ENCODE measurements at places on chromosomes 6 and 20. TPM values are rescaled to one million over a fixed set of nuclear protein-coding genes. Genes with fewer than 3 reads are reported as not detected.

Gene LY6G6D
- total RNA-seq, result not detected

Gene ENPP4
- total RNA-seq, result 22.0 TPM

Gene LRRC73
- 0.59 TPM for total RNA-seq

Gene ACTL10
- total RNA-seq, result 3.9 TPM

Gene CALHM6
- 8.2 TPM for total RNA-seq

Gene PSMB9
- total RNA-seq, result 20.1 TPM

Gene PNPLA1
- total RNA-seq, result not detected

Gene NAA20
- total RNA-seq, result 23.4 TPM

Gene SEMG1
- not detected for total RNA-seq

Gene CNR1
- total RNA-seq, result 10.7 TPM

Gene SLC32A1
- total RNA-seq, result not detected

Gene CLIC5
- 6.6 TPM for total RNA-seq

DNA sequence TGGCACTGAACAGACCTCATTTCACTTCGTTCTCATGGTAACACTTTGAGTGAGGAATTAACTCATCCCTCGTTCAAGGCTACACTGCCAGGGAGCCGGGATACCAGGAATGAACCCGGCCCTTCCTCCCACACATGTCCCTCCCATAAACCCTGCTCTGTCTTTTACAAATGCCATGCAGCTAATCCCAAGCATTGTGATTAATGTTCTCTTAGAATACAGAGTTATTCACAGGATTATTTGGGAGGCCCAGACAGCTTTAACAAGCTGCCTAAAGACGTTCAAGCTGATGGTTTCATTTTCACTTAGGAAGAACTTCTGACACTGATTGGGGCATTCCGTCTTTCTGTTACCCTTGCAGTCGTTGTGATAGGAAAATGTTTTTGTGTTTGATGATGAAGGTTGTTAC lies 42.5 kb upstream of the CD83 start:
- DNase-seq, result no peak

GRCh38 chr6:154386848-154387717 lies 30.5 kb upstream of the IPCEF1 start:
- DNase-seq, result no peak

DNA sequence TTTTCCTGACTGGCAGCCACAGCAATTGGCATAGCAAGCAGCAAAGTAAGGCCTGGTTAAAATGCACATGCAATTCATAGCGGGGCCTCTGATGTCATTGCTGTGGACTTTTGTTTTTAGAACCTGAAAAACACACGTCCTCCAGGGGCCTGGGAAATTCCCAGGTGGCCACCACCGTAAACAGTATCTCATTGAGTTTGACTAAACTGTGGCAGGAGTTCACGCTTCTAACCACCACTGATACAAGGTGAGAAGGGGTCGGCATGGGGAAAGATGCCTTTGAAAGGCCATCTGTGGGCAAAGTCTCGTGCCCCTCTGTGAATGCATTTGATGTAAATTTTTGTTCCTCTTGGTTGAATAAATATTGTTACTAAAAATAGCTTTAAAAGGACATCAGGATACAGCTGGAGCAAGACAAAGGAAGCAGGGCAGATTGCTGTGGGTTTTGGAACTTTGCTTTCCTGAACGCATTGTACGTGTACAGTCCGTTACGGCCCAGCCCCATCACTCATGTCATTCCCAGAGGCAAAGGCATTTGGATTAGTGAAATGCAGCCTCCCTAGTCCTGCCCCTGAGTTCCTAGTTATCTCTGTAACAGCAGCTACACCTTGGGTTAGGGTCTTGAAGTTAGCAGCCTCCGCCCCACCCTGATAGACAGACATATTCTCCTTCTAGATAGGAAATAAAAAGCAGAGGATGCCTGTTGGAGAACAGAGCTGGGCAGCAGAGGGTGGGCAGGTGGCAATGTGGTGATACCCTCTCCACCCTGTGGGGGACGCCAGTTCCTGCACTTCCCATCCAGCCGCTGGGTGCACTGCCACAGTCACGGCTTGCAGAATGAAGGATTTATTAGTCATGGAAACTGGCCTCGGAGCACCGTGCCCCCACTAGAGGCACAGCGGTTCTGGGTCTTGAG lies 80.3 kb downstream of the ZDHHC14 start:
- DNase-seq, result no peak

DNA sequence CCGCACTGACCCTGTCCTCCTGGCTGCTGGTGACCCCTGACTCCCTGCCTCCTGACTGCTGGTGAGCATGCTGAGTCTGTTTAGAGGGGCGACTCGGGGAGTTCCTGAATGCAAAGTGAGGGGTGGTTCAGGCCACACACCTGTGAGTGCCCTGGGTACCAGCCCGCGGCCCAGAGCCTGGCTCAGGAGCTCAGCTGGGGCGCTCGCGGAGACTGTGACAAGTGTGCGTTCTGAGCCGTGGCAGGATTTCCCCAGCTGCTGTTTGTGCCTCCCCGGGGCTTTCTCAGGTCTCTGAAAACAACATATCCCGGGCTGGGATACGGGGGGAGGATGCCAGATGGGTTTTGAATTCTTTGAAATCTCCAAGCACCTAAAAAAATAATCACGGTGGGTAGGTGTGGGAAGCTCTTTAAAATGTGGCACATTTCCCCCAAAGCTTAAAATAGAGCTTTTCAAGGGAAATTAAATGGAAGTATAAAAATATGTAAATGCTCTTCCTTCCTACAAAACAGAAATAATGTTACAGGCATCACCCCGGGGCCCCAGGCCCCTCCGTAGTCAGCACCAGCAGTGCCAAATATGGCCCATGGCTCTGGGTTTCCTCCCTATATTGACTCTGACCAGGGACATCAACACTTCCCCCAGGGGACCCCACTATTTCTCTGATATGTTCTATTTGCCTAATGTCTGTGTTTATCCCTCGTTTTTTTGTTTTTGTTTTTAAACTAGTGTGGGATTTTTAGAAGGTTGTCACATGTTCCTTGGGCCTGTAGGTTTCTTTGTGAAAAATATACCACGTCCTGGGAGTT lies 49.9 kb upstream of the TAGAP start:
- no peak for DNase-seq

- DNase-seq, result no peak
These were observed 5.4 kb upstream of the TUBB2A start for GRCh38 chr6:3162565-3163247.

- no peak for DNase-seq
These were observed 61.6 kb upstream of the MAFB start for GRCh38 chr20:40750541-40751035.

DNA sequence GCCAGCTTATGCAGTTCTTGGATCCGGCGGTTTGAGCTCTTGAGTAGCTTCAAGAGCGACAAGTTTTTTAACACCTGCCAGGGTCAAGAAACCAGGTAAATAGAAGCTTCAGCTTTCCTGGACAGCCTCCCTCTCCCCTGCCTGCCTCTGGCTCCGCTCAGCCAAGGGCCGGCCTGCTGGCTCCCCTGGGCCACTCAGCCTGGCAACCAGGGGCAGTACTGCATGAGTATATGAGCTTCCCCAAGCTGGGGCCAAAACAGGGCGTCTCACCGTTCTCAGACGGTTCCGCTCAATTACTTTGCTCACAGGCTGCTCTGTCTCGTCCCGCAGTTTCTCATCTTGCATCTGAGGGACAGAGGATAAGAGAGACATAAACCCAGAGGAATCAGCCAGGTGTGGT lies 856 bp downstream of the TP53TG5 start:
- no peak for DNase-seq

DNA sequence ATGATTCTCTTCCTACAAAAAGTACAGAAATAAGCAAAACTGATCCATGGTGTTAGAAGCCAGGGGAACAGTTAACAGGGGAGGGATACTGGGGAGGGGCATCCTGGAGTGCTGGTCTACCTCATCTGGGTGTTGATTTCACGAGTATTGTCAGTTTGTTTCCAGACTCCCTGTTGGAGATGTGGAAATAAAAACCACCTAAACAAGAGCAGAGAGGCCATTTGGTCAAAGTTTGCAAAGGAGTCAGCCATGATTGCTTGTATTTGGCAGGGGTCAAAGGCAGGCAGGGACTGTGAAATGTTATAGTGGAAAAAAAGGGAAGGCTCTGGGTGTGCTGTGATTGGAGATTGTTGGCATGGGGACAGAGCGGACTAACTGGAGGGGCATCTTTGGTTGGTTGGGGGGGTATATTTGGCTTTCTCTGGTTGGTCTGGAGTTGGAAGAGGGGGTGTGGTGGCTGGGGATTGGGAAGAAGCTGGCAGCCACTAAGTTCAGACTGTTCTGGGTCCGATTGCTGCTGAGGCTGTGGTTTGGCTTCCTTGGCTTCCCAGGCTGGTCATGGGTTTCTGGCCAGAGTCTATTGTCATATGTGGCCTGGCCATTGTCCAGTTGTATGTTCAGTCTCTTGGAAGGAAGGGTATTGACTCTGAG lies 14.9 kb upstream of the PANK2 start:
- no peak for DNase-seq

DNA sequence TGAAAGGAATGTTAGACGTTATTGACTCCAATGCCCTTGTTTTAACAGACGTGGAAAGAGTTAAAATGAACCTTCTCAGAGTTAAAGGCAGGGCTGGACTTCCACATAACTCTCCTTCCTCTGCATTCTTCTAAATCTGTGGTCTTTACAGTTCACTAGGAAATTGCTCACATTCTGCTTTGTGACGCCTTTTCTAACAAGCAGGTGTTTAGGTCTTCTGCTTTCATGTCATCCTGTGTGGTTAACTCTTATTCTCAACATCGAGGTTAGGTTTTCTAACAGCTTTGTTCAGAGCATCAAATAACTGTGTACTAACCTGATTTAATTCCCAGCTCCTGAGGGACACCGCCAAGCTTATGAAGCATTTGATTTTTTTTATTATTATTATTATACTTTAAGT lies 81.3 kb upstream of the NT5E start:
- DNase-seq, result no peak

- DNase-seq, result no peak
These were observed 44.3 kb downstream of the OR2B2 start for GRCh38 chr6:27867945-27868300.

DNA sequence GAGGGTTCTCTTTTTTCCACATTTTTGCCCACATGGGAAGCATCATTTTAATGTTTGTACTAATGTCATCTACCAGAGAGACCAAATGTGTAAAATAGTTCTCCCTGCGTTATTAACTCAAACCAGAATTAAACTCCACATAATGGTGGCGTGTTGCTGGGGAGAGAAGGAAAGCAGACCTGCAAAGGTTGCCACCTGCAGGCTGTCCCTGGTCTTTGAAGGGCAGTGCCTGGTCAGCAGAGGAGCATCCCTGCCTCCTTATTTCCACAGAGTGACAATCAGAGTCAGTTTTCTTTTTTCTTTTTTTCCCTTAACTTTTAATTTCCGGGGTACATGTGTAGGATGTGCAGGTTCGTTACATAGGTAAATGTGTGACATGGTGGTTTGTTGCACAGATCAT lies 214.5 kb downstream of the TBX18 start:
- DNase-seq, result no peak

DNA sequence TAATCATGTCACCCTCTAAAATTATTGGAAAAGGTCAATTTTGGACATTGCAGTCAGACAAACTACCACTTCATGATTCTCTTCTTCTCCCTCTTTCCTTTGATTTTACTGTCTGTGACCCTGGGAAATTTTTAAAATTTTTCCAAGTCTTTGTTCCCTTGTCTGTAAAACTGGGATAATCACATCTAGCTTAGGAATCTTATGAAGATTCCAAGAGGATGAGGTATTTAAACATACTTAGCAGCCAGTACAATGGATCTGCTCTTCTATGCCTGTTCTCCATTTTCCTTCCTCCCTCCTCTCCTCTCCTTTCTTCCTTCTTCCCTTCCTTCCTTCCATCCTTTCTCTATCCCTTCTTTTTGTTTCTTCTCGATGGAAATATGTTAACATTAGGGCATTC lies 651.6 kb upstream of the MARCKS start:
- DNase-seq, result no peak

DNA sequence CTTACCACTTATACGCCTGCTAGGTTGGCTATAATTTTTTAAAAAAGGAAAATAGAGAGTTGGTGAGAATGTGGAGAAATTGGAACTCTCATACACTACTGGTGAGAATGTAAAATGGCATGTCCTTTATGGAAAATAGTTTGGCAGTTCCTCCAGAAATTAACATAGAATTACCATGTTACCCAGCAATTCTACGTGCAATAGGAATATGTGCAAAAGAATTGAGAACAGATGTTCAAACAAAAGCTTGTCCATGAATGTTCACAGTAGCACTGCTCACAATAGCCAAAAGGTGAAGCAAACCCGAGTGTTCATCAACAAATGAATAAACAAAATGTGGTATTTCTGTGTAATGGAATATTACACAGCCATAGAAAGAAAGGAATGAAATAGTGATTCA lies 592.2 kb downstream of the DHX35 start:
- DNase-seq, result no peak

- DNase-seq, result no peak
These were observed 53.6 kb upstream of the TRERF1 start for GRCh38 chr6:42505385-42505718.

DNA sequence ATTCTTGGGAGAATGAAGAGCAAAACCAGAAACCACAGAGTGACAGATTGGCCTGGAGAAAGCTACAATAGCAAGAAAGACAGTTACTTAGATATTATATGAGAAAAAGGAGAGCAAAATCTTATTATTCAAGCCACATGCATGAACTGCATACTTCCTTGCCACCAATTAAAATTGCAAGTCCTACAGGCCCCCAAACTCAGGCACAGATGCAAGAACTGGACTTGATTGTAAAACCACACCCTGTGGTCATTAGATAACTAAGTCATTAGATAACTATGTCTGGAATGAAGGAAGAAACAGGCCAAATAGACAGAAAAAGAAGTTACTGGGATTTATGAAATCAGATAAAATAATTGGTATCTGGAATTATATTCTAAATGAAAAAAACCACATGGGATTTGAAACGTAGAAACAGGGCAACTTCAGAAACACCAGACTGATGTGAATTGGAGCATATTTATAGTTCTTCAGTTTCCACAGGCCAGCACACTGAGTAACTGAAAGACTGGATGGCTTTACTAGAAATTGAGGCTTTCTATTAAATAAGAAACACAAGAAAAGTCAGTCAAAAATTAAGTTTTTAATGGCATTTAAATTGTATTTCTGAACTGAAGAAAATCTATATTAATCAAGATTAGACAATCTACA lies 49.4 kb upstream of the CARMIL1 start:
- DNase-seq, result no peak

GRCh38 chr20:5781798-5782750 lies 31.9 kb downstream of the SHLD1 start:
- DNase-seq, result no peak

GRCh38 chr6:162845972-162846371 lies 118.2 kb downstream of the PACRG start:
- DNase-seq, result no peak

- no peak for DNase-seq
These were observed 28.1 kb upstream of the BMP2 start for GRCh38 chr20:6739406-6739805.
